ENCODE measurements at places on chromosomes 12 and 14. TPM values are rescaled to one million over a fixed set of nuclear protein-coding genes. Genes with fewer than 3 reads are reported as not detected.

Gene PGF
- polyA plus RNA-seq: 16.3 TPM

Gene MRPL42
- polyA plus RNA-seq: 53.3 TPM

Gene TCL1B
- not detected for polyA plus RNA-seq

GRCh38 chr14:53002576-53002975 is 51.7 kb upstream of the FERMT2 start:
- DNase-seq: no peak

- DNase-seq: no peak
Measured at GRCh38 chr12:131126662-131127173, 173.0 kb downstream of the ADGRD1 start.

DNA sequence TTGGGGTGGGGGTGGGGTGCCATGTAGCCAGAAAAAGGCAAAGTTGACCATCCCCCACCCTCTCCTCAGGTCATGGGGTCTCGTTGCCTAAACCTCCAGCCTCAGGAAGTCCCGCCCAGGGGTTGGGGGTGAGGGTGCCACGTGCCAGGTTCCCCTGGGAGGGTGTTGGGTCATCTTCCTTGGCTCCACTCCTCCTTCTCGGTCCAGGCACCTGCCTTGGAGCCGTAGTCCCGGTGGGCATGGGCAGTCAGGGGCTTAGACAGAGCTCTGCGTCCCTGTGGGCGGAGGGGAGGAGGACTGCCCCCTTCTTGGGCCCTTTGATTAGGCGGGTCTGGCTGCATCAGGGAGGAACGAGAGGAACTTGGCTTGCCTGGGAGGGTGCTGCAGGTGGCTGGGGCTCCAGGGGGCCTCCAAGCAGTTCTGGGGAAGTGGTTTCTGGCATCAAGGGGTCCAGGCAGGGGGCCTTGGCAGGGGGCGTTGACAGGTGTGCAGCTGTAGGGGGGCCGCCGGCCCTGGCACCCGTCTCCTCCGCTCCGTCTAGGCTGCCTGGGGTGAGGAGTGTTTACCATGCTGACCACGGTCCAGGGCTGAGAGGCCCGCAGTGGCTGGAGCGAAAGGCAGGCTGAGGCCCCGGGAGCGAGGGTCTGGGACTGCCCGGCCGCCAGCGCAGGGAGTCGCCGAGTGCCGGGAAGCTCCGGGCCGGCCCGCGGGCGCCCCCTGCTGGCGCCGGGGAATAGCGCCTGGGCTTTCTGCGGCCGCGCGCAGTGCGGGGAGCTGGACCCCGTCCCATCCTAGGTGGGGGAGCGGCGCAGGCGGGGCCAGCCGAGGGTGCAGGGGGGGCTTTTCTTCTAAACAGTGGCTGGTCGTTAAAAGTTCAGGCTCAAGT is 7.9 kb downstream of the SETD1B start:
- DNase-seq: peak; percentile 79

DNA sequence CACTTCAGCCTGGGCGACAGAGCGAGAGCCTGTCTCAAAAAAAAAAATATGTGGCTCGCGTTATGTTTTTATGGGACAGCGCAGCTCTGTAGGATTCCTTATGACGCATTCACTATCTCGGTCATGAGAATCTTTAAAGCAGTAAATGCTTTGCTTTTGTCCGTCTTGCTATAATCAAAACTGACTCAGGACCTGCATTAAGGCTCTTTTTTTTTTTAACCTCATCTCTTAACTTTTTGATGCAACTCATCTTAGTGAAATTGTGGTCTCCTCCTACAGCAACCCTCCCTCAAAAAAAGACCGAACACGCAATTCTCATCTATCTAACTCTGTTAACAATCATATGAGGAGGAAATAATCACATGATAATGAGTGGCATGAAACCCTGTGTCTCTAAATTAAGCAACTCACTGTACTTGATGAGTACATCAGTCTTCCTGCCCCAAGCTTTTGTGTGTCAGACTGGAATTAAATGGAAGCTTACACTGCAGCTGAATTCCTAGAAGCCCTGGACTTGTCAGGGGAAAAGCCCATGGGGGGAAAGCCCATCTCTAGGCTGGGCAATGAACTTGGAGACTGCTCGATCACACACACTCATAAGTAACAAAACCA is 4.3 kb downstream of the P2RX4 start:
- DNase-seq: no peak

DNA sequence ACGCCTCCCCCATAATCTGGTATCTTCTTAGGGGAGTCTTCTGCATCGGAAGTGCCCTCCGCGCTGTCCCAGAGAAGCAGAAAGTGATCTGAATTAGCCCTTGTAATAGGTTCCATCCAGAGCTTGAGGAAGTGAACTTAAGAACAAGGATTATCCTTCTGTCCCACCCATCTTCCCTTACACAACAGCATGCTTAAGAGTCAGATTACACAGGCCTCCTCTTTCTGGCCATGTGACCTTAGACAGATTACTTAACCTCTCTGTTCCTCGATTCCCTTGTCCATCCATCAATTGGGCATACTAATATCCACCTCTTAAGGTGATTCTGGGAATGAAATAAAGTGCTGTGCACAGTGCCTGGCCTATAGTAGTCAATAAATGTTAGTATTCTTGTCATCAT is 11.4 kb downstream of the CABP1 start:
- DNase-seq: no peak

- no peak for DNase-seq
Measured at GRCh38 chr12:24246934-24247333, 297.5 kb upstream of the SOX5 start.

DNA sequence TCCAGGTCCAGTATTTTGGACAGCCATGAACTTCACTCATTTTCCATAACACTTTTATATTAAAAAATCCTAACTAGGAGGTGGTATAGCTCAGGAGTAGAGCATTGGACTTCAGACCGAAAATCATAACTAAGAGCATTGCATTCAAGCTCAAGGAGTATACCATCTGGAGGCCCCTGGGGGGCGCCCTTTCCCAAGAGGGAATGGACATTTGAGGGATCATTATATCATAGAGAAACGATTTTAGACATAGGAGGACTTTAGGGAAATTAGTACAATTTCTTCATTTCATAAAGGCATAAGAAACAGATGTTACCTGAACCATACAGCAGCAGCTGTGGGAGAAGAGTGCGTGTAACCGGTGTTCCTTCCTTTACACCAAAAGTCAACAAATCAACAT is 5.2 kb upstream of the ATG14 start:
- DNase-seq: no peak

DNA sequence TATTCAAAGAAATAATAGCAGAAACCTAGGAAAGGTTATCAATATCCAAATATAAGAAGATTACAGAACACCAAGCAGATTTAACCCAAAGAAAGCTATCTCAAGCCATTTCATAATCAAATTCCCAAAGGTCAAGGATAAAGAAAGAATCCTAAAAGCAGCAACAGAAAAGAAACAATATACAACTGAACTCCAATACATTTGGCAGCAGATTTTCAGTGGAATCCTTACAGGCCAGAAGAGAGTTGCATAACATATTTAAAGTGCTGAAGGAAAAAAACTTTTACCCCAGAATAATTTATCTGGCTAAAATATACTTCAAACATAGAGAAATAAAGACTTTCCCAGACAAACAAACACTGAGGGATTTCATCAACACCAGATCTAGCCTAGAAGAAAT is 54.3 kb downstream of the DENND5B start:
- DNase-seq: no peak

DNA sequence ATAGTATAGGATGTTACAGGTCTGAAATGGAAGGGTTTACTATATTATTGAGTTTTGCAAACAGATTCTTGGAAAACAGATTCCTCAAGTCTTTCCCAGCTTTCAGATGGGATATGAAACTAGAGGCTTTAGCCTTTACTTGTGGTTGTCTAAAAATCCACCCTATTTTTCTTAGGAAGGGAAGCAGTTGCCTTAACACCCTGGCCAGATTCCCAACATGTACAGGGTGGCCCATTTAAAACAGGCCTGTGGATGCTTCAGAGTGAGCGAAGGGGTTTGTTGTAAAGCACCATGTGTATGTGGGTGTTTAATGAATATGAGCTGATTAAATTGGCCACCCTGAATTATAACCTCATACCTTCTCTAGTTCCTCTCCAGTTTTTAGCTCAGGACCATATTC is 415.9 kb downstream of the ZFP36L1 start:
- no peak for DNase-seq

All from aorta (tissue), 5 donors.